Stimulated activated CD4-positive, alpha-beta T cell treated with anti-CD3 and anti-CD28 coated beads, Interleukin-15, amount 100 ng/mL, for 24 hours (primary cell): ENCODE measurements at places on chromosomes 5 and 9.

GRCh38 chr9:75201480-75202209 is 113.3 kb downstream of the OSTF1 start:
- no peak for DNase-seq

DNA sequence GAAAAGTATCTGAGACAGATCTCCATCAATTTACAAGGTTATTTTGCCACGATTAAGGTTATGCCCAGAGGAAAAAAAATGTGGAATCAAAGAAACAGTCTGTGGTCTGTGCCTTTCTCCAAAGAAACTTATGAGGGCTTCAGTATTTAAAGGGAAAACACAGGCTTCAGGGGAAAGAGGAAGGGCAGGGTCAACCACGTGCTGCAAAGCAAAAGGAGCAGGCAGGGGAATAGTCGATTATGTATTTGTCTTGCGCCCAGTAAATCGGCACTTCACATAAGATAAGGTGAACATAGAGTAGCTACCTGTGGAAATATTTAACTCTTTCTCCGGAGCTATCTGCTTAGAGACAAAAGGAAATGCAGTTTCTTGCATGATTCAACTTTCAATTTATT is 343.7 kb downstream of the RAB3C start:
- no peak for DNase-seq

DNA sequence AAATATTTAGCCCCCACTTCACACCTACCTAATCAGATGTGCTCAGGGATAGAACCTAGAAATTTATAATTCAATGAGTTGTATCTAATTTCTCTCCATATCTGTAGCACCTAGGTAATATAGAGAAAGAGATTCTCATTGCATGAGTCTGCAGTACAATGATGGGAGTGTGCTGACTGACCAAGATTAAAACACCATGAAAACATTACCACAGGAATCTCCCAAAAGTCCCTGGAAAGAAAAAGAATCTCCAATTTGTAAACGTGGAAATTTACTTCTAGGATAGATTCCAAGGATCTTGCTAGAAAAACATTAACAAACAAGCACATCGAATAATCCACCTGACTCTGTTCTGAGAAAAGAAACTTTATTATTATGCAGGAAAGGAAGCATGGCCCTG is 45.0 kb upstream of the DMRTA1 start:
- no peak for DNase-seq

DNA sequence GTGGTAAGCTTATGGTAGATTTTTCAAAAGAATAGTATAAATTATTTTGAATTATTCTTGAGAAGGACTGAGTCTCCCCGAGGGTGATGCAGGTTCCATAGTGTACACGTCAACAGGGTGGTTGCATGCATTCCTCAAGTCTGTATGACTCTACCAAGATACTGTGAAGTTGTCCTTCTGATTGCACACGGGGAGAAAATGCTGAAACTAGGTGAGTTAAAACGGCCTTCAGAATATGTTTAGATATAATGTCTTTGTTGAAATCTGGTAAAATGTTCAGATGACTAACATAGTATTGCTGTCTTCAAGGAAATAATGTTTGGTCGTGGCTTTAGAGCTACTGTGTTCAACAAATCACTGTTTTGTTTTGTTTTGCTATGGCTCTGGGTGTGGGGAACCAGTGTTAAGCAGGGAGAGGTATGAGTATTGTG is 22.4 kb upstream of the TNFAIP8 start:
- DNase-seq: no peak

DNA sequence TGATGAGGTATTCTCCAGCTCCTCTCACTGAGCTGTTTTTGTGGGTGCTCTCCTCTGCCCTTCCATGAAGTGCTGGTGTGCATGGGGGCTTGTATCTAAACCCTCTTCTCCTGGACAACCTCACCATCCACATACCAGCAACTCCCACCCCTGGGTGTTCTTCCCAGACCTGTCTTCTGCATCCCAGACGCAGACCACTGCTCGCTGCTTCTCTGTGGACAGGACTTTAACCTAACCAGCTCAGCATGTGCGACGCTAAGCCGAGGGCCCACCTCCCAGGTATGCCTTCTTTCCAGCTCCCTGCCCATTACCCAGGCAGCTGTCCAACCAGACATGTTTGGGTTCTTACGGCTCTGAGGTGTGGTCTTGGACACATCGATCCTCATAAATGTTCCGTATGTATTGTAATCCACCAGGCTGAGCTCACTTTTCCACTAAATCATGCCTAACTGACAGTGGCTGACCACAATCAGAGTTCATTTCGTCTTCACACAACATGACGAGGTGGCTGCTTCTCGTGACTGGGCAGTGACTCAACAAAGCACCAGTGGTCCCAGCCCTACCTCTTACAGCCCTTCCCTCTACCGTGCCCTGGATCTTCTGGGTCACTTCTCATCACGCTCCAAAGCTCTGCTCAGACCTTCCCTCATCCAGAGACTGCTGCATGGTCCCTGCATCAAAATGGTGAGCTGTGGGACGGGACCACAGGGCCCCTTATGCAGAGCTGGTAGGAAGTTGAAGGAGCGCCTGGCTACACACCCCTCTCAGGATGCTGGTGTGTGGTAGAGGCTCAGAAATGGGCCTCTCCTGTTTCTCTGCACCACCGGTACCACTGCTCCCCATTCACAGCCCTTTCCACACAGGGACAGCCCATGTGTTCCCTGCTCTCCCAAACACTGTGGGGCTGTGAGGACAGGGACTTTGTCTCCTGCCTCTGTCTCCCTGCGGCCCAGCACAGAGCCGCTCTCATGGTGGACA is 9.6 kb upstream of the PTGES2 start:
- DNase-seq: no peak

DNA sequence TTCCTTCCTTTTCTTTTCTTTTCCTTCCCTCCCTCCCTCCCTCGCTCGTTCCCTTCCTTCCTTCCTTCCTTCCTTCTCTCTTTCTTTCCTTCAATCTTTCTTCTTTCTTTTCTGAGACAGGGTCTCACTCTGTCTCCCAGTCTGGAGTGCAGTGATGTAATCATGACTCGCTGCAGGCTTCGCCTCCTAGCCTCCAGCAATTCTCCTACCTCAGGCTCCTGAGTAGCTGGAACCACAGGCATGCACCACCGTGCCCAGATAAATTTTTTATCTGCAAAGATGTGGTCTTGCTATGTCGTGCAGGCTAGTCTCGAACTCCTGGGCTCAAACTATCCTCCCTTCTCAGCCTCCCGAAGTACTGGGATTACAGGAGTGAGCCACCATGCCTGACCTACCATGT is 81.4 kb downstream of the SPATA31C2 start:
- DNase-seq: no peak

DNA sequence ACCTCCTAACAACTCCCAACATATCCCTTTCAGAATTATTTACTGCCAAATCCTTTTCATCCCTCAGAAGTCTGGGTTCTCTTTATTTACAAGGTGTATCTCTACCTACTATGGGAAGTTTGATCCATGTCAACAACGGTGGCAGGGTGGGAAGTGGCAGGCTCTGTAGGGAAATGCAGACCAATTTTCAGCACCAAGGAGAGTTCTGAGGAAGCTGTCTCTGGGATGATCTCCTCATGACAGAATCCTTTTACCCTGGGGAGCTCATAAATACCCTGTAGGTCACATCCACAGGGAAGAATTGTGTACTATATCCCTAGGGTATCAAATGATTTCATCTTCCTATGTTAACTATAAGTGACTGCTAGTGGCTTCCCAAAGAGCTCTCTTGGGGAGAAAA is 107.8 kb upstream of the NEK6 start:
- no peak for DNase-seq

GRCh38 chr5:129173771-129174170 is 79.2 kb downstream of the ISOC1 start:
- no peak for DNase-seq
